ENCODE measurements at places on chromosomes 12 and 14. TPM values are rescaled to one million over a fixed set of nuclear protein-coding genes. Genes with fewer than 3 reads are reported as not detected.

PTHLH gene
- 0.52 TPM for polyA plus RNA-seq

PARPBP gene
- polyA plus RNA-seq: 13.9 TPM

RSRC2 gene
- 161 TPM for polyA plus RNA-seq

CDK17 gene
- 34.7 TPM for polyA plus RNA-seq

IL23A gene
- polyA plus RNA-seq: 0.78 TPM

RNASE7 gene
- 0.86 TPM for polyA plus RNA-seq

PLEKHG7 gene
- 0.52 TPM for polyA plus RNA-seq

CCDC184 gene
- 0.81 TPM for polyA plus RNA-seq

Measured in left renal cortex interstitium (tissue), 4 donors.